ENCODE measurements at places on chromosomes 2 and 18.

DNA sequence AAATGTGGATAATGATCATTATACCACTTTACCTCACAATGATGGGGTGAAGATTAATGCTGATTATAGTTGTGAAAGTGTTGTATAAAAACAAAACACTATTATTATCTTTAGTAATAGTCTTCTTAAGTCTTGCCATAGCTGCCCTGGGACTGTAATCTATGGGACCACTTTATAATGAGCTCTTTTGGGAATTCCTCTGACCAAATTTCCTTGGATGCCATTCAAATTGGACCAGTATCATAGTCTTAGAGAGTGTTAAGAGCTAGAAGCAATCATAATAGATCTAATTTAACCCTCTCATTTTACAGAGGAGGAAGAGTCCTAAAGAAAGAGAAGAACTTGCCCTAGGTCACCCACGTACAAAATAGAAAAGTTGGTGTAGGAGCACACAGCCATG, 457.7 kb upstream of the SLC14A2 start:
- DNase-seq: no peak

DNA sequence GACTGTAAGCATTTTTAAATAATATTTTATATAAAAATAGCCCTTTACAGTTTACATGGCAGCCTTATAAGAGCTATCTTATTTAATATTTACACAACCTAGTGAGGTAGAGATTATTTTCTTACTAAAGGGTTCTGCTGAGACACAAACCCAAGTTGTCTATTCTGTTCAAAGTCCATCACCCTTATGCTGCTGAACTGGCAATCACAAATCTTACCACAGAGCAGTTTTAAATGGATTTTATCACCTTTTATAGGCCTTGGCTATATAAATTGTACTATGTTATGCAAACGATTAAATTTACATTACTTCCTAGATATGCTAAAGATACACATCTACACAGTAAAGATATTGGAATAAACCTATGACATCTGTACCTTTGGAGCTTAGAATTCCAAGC, 40.7 kb downstream of the RBM45 start:
- no peak for DNase-seq

GRCh38 chr2:212488611-212489010, 50.0 kb downstream of the ERBB4 start:
- no peak for DNase-seq

GRCh38 chr2:229287823-229288222, 16.7 kb upstream of the PID1 start:
- no peak for DNase-seq

DNA sequence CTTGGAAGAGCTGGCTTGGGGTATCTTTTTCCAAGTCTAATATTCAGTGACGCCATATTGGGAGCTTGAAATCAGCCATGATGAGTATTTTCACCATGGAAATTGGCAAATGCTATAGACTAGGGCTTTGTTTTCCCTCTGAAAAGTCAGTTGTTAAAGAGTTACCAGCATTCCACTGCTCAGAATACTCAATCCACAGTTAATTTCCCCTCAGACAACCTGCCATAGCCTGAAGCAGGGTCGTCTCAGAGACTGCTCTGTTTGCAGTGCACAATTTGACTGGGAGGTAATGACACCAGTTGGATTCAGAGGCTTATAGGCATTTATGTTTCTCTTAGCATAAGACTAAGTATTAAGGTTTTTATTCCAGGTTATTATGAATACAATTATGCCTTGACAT, 35.5 kb upstream of the TMEM200C start:
- DNase-seq: no peak

GRCh38 chr2:207437136-207437523, 92.6 kb upstream of the CREB1 start:
- no peak for DNase-seq

GRCh38 chr2:47811668-47812067, 28.7 kb downstream of the MSH6 start:
- DNase-seq: no peak

GRCh38 chr2:109497911-109498870, 115.6 kb downstream of the SEPTIN10 start:
- DNase-seq: no peak

GRCh38 chr2:33288011-33288410, 188.4 kb upstream of the RASGRP3 start:
- no peak for DNase-seq

DNA sequence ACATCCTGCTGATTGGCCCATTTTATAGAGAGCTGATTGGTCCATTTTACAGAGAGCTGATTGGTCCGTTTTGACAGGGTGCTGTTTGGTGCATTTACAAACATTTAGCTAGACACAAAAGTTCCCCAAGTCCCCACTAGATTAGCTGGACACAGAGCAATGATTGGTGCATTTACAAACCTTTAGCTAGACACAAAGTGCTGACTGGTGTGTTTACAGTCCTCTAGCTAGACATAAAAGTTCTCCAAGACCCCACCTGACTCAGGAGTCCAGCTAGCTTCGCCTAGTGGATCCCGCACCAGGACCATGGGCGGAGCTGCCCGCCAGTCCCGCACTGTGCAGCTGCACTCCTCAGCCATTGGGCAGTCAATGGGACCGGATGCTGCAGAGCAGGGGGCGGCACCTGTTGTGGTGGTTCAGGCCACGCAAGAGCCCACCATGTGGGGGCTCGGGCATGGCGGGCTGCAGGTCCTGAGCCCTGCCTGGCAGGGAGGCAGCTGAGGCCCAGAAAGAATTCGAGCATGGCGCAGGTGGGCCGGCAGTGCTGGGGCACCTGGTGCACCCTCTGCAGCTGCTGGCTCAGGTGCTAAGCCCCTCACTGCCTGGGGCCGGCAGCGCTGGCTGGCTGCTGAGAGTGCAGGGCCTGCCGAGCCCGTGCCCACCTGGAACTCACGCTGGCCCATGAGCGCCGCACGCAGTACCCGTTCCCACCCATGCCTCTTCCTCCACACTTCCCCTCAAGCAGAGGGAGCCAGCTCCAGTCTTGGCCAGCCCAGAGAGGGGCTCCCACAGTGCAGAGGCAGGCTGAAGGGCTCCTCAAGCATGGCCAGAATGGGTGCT, 713.2 kb upstream of the GYPC start:
- DNase-seq: no peak

GRCh38 chr18:3040173-3040572, 27.2 kb upstream of the LPIN2 start:
- no peak for DNase-seq

DNA sequence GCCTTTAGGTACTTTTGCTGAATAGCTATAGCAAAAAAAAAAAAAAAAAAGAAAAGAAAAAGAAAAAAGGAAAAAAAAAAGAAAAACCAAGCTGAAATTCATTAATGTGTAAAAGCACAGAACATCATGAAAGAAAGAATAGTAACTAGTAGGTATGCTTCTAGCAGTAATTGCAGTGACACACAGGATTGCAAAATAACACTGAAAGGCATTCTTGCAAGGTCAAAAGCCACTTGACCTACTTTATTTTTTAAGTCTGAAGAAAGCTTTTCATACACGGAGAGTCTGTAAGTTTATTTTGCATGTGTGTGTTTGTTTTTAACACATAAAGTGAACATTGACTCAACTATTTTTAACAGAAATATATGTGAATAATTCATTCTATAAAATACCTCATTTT, 54.4 kb downstream of the DOK6 start:
- no peak for DNase-seq

GRCh38 chr2:42937171-42937875, 144.9 kb upstream of the HAAO start:
- DNase-seq: no peak

DNA sequence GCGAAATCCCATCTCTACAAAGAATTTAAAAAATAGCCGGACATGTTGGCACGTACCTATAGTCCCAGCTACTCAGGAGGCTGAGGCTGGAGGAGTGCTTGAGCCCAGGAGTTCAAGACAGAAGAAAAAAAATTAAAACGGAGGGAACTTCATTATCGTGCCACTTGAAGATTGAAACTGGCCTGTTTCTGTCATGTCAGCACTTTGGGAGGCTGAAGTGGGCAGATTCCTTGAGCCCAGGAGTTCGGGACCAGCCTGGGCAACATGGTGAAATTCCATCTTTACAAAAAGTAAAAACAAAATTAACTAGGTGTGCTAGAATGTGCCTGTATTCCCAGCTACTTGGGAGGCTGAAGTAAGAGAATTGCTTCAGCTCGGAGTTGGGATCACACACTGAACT, 3.0 kb upstream of the TEX44 start:
- DNase-seq: no peak

DNA sequence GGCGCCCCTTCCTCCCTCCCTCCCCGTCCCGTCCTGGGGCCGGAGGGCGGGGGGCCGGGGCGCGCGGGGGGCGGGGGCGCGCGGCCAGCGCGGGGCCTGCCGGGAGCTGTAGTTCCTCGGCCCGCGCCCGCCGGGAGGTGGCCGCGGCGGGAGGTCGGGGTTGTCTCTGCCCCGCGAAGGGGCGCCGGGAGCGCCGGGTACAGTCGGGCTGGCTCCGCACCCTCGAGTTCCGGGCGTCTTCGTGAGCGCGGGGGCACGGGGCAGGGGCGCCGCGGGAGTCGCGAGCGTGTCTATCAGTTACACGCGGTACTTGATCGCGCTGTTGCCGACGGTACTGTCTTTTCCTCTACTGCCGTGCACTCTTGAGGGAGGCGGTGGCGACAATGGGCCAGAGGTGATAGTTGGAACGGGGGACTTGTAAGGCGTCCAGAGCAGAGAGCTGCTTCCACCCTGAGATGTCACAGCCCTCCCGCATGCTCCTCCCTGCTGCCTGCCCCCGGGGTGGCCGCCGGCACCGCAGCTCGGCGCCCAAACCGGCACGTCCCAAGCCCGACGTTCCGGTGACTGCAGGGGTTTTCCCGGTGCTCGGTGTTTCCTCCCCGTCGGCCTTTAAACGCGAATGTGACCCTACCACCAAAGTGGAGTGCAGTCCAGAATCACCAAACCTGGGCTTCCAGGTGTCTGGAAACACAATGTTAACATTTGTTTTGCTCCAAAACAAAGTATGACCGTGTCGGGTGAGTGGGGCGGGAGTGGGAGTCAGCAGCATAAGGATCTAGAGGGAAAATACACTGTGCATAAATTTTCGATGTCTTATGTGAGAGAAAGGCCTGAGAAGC, at the start of gene PRKD3:
Gene PRKD3, minus strand, starts transcription at position 48 of the 839 bp plus-strand sequence. CDS start 8,309 bp downstream, outside the sequence.
- no peak for DNase-seq

- peak; percentile 17 for DNase-seq
Observed at GRCh38 chr2:25314514-25315315, 27.0 kb downstream of the DNMT3A start.

GRCh38 chr18:22933966-22934423, 867 bp downstream of the RBBP8 start:
- no peak for DNase-seq

DNA sequence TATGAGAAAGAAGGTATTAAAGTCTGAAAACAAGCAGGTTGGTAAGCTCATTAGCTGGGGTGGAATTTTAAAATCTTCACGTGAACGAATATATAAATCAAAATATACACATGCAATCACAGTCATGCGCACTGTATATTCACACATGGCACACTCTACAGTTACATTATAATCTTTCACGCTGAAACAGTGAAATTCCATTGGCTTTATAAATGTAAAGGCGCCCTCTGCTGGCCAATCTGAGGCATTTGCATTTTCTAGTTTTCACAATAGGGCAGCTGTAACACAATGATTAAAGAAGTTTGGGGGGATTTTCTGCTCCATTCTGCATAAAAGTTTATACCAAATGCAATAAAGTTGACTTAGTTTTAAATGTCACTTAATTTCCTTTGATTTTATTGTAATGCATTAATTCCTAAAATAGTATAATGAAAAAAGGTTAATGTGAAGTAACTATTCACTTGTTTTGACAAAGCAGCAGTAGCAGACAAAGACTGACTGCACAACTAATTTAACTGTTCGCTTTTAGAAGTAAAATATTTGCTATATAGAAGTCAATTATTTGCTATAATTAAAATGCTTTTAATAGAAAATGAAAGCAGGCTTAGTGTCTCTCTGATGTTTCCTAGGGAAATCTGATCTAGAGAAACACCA, 17.2 kb downstream of the IFIH1 start:
- DNase-seq: no peak

- DNase-seq: no peak
Observed at GRCh38 chr2:95685513-95685912, 93.7 kb downstream of the TRIM43 start.

GRCh38 chr2:146954544-146954943, 890.3 kb upstream of the ACVR2A start:
- DNase-seq: no peak

- DNase-seq: no peak
Observed at GRCh38 chr18:5955861-5956260, 60.5 kb upstream of the TMEM200C start.

- no peak for DNase-seq
Observed at GRCh38 chr2:231169488-231169887, 28.9 kb upstream of the ARMC9 start.

- no peak for DNase-seq
Observed at GRCh38 chr2:2769481-2770431, 438.7 kb upstream of the MYT1L start.

DNA sequence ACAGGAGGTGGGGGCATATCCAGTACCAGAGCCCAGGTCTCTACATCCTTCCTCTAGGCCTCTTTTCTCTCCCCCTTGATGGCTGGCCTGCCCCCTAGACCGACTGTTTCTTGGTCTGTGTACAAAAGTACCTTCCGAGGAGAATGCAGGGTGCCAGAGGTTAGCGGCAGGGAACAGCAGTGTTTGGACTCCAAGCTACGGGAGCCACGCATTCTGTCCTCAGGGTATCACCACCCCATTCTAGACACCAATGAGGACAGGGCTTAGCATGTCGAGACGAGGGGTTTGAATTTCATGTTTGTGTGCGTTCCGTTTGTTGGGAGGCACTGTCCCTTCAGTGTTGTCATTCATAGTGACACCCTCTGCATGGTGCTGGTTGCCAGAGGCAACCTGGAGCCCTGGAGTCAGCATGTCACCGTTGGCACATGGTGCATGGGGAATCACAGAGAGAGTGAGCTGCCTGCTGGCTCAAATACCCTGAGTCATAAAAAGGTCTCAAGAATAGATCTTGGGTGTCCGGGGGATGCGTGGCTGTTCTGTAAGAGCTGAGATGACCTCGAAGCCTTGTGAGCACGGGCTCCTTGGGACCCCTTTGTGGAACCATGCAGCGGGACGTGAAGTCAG, 57.2 kb upstream of the LDLRAD4 start:
- DNase-seq: no peak

DNA sequence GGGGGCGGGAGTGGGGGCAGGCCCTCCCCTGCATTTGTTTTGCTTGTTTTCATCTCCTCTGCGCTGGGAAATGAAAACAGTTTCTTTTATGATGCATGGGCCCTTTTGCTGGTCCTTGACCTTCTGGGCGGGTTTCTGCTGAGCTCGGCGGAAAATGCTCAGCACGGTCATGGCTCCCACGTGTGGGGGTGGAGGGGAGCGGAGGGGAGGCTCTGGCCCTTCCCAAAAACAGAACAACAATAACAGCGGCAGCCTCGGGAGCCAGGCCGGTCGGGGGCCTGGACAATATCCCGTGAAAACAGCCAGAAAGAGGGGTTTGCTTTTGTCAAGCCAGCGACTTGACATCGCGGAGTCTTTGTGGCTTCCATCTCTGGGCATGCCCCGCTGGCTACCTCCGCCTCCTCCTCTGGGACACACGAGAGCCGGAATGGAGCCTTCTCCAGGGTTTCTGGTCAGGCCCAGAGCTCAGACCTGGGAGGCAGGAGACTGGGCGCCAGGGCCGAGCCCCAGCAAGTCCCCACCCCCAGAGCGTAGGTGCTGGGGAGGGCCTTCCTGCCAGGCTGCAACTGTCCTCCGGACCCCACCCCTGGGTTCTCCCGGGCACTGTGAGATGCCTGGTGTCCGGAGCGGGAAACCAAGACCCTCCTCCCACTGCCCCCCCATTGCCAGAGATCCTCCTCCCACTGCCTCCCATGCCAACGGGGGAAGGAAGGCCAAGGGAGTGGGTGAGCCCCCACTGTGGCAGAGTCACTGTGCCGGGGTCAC, 35.9 kb upstream of the SNED1 start:
- no peak for DNase-seq
